ENCODE measurements at places on chromosomes 6 and 20.
A peak's percentile ranks its signal among the peaks of the same experiment; 100 is the strongest.

DNA sequence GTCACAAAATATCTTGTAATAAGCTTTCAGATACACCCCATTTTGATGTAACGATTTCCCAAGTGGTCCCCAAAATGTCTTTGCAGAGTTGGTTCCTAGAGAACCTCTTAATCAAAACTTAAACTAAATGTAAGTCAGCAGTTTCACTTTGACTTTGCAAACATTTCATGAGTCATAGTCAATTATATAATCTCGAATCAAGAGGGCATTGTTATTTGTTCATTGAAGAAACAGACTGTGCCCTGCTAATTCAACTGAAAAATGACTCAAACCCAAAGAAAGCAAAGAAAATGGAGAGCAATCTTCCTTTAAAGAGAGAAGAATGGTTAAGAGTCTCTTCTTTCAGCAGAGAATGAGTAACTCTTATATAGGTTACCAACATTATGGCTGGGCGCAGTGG, 58.3 kb downstream of the IPCEF1 start:
- peak; percentile 22 for DNase-seq

DNA sequence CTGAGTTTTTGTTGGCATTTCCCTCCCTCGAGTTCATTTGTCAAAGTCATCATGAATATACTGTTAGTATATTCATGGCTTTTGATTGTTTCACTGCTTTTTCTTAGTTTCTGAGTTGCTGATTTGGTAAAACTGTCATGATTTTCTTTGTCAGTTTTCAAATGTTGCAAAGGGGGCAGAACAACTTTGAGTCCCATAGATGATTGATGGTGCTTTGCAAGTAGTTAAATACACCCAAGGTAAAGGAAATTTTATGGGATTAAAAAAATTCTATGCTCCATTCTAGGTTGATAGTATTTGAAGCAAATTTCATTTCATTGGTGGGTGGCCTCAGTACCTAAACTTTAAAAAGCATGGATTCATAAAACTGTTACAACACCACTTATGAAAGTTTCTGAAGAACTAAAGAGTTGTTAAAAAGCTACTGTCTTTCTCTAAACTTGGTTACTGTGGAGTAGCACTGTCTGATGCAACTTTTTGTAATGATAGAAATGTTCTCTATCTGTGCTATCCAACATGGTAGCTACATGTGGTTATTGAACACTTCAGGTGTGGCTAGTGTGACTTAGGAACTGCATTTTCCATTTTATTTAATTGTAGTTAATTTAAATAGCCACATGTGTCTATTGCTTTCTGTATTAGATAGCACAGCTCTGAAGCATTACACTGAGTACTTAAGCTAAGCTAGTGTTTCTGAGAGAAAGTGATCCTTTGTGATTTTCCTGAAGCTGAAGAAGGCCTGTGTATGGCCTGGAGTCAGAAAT, 153.6 kb downstream of the ZFAND3 start:
- DNase-seq = no peak

DNA sequence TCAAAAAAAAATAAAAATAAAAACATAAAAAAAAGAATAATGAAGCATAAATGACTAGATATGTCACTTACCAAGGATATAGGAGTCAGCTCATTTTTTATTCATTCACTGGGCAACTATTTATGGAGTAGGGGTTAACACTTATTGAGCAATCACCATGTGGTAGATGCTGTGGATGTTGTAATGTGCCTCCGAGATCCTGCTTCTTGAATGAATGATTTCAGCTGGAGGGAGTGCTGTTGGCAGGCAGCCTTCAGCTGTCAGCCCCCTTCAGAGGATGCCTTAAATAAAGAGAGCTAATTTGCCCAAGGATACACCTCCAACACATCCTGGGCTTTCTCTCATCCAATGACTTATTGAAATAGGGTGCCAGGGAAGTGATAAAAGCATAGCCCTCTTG, 229.5 kb upstream of the DTNBP1 start:
- no peak for DNase-seq

- DNase-seq = no peak
Observed at GRCh38 chr20:63284083-63284440, 8.9 kb upstream of the COL20A1 start.

- no peak for DNase-seq
Observed at GRCh38 chr6:101231606-101232235, 161.8 kb upstream of the GRIK2 start.

- DNase-seq = no peak
Observed at GRCh38 chr6:157058574-157058973, 264.7 kb downstream of the TMEM242 start.

DNA sequence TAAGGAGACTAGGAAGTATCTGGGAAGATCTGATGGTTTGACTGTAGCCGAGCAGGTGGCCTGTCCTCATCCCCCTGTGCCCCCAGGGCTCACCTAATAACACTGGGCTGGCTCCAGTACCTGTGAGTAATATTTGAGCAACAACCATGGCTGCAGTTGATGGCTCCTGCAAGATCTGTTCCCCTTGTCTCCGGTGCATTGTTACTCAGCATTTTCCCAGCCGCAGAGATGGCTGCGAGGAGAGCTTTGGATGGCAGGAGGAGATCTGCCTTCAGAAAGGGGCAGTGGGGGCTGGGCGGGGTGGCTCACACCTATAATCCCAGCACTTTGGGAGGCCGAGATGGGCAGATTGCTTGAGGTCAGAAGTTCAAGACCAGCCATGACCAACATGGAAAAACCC, 39.3 kb downstream of the PTK7 start:
- no peak for DNase-seq

GRCh38 chr6:8535519-8535918, 100.2 kb upstream of the SLC35B3 start:
- no peak for DNase-seq

- DNase-seq = no peak
Observed at GRCh38 chr6:37566111-37566949, 66.6 kb upstream of the CCDC167 start.

DNA sequence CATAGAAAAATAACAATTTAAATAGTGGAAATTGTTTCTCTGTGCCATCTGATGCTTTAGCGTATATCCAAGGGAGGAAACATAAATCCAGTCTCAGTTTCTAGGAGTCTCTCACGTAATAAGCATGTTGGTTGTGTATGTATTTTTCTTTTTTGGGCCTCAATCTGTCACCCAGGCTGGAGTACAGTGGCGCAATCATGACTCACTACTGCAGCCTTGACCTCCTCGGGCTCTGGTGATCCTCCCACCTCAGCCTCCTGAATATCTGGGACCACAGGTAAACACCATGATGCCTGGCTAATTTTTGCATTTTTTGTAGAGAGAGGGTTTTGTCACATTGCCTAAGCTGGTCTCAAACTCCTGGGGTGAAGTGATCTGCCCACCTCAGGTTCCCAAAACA, 78.6 kb upstream of the PLN start:
- DNase-seq = no peak

- DNase-seq = no peak
Observed at GRCh38 chr6:168206186-168206585, 113.4 kb downstream of the DACT2 start.

DNA sequence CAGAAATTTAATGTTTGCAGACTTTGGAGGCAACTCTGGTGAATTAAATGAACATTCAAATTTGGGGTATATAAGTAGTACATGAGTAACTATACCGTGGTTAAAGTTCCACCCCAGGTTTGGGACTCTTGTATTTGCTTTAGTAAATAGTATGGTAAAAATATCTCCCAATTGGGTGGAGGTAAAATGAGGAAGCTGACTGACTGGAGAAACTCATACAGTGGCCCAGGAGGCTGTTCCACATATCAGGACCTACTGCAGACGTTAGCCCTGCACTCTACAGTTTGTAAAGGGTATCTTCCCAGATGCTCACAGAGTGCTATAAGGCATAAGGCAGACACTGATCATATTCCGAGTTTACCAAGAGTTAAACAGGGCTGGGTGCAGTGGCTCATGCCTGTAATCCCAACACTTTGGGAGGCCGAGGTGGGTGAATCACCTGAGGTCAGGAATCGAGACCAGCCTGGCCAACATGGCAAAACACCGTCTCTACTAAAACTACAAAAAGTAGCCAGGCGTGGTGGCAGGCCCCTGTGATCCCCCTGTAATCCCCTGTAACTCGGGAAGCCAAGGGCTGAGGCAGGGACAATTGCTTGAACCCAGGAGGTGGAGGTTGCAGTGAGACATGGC, 53.7 kb downstream of the CPXM1 start:
- DNase-seq = no peak

- DNase-seq = no peak
Observed at GRCh38 chr6:79706527-79706926, 75.4 kb downstream of the SH3BGRL2 start.

DNA sequence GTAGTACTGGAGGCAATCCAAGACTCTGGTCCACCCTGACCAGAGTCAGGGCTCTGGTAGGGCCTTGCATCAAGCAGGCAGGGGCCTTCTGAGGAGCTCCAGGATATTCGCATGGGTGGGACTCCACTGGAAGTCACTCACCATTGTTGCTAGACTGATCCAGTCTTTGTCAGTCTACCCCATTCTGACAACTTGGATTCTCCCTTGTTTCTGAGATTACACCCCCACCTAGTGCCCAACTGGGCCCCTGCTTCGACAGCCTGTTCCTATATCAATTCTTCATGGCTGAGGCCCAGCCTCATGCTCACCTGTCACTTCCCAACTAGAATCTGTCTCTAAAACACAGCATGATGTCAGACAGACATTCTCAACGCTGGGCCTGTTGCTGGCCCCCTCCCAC, 5.2 kb downstream of the SLC35D3 start:
- DNase-seq = no peak

DNA sequence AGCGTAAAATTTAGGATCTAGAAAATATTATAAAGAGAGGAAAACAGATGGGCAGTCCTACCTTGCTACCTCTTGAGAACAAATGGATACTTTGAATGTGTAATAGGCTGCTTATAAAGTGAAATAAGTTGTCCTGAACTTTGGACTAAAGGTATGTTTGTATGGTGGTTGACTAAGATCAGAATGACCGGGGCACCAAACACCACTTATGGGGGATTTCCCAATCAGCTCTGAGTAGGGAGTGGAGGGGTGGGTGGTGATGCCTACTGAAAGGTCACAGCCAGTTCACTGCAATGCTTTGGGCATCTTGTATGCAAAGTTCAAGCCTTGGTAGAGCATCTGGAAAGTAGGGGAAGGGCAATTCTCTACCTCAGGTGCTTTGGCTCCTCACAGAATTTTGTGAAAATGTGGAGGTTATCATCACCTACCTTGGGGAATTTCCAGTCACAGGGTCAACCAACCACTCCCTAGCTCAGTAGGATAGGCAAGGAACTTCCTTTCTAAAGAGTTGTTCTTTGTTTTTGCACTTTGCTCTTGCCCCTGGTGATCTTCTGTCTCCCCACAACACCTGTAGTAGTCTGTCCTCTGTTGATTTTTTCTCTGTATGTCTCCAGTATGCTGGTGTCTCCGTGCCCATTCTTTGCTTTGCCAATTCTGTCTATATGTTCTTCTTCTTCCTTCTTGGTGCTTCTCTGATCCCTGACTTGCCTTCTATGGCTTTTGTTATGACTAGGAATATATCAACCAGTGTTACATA, at the start of gene TRIM31:
TSS of gene TRIM31 (minus strand) at position 88 of the 757 bp plus-strand sequence. CDS start 285 bp downstream, outside the sequence.
- peak; percentile 21 for DNase-seq

DNA sequence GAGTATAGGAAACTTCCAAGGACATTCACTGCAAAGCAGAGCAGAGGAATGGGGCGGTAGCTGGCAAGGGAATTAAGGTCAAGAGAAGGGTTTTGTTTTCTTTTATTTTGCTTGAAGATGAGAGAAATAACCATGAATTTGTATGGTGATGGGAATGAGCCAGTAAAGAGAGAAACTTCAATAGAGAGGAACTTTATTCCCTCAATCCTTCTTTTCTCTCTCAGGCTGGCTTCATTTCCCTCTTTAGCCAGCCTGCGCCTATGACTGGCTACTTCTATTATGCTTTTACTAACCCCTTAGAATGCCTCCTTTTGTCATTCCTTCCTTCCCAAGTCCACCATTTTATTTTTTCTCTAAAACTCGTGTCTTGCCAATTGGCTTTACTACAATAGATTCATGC, 101.4 kb upstream of the CEP85L start:
- no peak for DNase-seq

DNA sequence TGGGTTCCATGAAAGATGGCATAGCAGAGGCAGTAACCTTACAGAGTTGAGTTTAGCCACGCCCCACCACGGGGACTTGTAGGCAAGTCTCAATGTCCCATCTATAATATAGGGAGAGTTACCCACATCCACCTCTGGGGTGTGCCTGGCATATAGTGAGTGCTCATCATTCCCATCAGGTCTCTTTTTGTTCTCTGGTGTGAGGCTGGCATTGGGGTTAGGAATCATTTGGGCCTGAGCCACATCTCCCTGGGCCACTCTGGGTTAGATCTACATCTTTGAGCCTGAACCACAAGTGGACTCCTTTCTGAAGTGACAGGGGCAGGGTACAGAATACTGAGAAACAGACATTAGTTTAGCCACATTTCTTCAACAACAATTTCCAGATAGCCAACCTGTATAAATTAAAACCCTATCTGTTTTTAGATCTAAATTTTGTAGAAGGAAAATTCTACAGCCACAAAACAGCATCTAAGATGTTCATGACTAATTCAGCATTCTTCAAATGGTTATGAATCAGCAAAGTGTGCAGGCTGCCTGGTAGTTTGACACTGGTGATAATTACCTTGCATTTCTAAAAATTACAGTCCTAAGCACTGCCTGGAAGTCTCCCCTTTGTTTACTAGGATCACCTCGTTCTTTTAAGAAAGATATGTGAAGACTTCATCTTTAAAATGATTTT, 20.1 kb downstream of the RNF24 start:
- peak; percentile 16 for DNase-seq

DNA sequence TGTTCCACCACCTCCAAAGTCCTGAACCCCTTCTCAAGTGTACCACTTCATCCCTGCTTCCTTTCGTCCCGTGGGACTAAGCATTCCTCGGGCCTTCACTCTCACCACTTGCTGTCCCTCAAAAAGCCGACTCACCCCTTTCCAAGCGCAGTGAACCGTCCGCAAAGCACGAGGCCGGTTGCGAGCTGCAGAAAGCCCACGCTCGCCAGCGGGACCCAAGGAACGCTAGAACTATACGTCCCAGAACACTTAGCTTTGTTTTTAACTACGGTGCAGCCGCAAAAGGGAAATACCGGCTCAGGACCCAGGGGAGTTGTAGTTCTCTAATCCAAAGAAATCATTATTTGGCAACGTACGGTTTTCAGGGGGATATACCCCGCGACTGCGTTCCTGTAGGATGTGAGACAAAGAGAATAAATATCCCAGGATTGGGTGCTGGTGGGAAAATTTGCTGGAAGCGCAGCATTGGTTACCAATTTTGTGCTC, 416 bp upstream of the POLR1H start:
- no peak for DNase-seq

DNA sequence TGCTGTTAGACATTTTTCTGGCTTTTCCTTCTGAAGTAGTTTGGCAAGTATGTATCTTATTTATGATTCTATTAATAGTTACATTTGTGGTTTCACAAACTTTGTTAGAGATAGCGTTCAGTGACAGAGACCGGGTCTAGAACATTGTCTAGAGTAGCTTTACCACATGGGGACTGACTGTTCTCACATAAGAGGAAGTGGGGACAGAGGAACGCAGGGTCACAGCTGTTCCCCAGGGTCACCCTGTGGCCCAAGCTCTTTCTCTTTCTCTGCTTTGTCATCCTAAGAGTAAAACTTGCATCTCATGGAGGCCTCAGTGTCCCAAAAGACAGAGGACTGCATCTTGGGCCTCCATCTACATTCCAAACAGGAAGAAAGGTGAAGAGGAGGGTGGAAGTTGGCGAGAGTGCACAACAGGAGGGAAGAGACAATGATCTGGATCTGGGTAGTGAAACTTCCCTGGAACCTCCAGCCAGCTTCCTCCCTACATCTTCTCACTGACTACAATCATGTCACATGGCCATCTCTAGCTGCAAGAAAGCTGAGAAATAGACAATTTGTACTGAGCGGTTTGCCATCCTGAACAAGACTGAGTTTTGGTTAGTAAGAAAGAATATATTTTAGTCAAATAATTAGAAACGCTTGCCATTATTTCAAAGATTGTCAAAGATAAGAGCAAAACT, 645.8 kb upstream of the ARID1B start:
- DNase-seq = no peak
